A172 (cell line): ENCODE measurements at places on chromosomes 1 and 21.
A peak's percentile ranks its signal among the peaks of the same experiment; 100 is the strongest.

GRCh38 chr1:223219846-223220610, 77.0 kb upstream of the TLR5 start:
- no peak for DNase-seq

DNA sequence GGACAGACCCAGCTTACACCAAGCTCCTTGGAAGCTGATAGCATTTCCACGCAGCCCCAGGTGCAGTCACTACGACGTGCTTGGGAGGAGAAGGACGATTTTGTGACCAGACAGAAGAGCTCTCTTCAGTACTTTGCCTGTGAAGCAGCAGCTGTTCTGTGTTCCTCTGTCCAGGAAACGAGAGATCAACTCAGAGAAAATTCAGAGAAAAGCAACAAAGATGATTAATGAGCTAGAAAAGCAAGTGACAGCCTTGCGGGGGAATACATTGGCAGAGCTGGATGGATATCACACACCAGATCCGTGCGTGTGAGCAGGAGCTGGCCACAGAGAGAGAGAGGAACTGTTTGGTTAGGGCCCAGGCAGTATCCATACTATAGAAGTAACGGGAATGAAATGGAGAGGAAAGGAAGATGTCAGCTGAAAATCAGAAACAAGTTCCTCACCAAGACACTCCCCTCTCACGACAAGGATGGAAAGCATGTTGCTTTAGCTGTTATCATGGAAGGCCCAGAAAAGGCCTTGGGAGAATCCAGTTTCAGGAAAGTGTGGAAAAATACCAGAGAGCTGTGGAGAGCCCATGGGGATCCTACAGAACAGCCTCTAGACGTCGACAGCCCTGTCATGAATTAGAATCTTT, 106.2 kb downstream of the TOMM20 start:
- DNase-seq: no peak

DNA sequence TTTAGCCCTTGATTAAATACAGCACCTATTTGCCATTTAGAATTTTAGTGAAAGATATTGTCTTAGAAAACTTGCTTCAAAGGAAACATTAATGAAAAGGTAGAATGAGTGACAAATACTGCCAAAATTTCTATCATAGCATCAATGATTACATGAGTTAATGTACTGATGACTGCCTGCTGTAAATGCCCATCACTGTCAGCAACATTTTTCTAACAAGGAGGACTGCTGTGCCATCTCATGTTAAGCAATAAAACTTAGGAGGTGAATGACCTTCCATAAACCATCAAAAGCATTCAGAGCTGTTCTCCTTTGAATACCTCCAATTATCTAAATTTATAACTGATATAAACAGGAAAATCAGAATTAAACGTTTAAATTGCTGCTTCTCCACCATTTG, 54.3 kb downstream of the GRIK1 start:
- DNase-seq: no peak

DNA sequence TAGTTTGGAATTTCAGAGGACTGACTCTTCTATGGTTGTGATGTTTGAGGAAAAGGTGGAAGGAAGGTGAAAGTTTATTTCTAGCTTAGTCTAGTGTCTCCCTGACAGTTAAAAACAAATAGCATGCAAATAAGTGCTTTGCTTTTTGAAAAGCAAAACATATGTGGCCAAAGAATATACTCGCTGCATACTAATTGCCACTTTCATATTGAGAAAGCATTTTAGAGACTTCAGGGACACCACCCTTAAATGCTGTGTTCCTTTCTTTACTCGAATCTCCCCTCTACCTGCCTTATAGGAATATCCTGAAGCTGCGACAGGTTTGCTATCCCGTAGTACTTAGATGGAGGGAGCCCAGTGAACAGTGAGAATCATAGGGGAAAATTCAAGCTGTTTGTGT, 23.2 kb downstream of the GLUL start:
- no peak for DNase-seq

GRCh38 chr1:231982871-231983587, 356.4 kb downstream of the DISC1 start:
- no peak for DNase-seq

- DNase-seq: no peak
Observed at GRCh38 chr1:112320058-112320457, 76.0 kb upstream of the CTTNBP2NL start.

DNA sequence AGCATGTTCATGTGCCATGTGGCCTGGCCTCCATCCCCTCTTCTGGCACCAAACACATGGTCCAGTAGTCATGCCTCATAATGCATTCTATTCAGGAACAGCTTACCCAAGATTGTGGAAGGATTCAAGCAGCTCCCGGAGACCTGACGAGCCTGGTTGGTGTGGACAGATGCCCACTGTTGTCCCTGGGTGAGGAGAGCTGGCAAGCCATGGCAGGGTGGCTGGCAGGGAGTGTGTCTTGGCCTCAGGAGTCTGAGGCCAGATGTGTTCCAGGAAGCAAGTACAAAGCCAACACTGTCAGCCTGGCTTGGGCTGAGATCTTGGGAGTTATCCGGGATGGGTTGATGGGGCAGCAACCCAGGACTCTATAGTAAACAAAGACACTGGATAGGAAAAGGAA, 7.3 kb upstream of the FABP3 start:
- DNase-seq: no peak

GRCh38 chr1:233114860-233115259, 164.4 kb downstream of the NTPCR start:
- no peak for DNase-seq

DNA sequence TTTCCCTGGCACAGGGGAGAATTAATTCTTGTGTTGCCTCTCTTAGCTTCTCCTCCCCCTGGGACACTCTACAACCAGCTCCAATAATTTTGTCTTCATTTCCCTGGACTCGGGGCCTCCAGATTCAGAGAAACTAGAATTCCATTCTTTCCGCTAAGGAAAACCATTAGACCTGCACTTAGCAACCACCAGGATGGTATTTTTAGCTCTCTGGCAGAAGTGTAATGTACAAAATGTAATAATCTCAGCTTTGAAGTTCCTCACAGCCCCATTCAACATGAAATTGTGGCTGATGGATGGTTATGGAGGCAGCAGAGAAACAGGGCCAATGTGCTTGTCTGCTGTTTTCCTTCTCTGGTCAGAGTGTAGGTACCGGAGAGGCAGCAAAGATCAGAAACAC, 113.8 kb downstream of the KCND3 start:
- no peak for DNase-seq

DNA sequence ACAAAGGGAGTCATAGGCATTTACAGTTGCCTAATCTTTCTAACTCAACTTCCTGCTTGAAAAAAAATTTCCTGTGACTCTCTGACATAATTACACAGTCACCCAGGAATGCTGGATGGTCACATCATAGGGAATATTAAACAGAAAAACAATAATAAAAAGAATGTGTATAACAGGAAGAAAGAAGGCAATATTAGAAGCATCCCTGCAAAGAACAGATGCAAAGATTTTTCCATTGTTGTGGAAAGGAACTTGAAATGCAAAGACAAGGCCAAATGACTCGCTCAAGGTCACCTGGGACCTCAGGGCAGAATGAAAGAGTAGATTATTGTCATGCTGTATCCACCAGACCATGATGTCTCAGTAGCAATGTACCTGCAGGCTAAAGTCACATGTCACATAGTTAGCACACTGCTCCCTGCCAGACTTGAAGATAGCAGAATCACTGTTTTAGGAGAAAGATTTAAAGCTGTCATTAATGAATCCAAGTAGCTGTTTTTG, 184.3 kb downstream of the CYYR1 start:
- DNase-seq: peak; percentile 81

GRCh38 chr1:208433971-208434370, 189.8 kb upstream of the PLXNA2 start:
- DNase-seq: no peak

DNA sequence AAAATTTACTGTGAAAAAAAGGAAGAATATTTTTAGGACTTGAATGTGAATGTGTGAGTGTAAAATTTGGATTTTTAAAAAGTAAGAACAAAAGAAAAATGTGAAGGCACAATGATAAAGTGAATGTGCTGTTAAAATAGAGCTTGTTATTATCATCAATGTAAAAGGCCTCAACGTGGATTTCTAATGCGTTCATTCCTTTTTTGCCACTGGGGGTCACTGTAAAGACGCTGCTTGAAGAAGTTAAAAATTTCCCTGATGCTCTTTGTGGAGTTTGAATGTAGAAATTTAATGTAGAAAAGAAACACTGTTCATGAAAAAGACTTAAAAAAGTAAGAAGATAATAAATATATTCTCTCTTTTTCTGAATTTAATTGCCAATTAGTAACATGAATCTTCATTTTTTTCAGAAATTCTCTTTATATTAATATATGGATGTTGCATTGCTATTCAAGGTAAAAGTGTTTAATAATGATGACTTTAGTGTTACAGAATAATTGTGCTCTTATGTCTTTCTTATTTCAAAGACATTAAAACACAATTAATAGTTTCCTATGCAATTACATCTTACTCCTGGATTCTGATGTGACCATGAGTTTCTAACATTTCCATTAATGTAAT, 161.5 kb downstream of the DNM3 start:
- peak; percentile 62 for DNase-seq

- no peak for DNase-seq
Observed at GRCh38 chr1:193014400-193014799, 44.8 kb downstream of the UCHL5 start.

GRCh38 chr1:32702599-32703478, at the start of gene SYNC:
SYNC (minus strand) TSS chr1:32702770; CDS start chr1:32702660, 110 bp downstream.
- DNase-seq: peak; percentile 61
